ENCODE measurements at places on chromosomes 3 and 15. TPM values are rescaled to one million over a fixed set of nuclear protein-coding genes. Genes with fewer than 3 reads are reported as not detected.
A peak's percentile ranks its signal among the peaks of the same experiment; 100 is the strongest.

DNA sequence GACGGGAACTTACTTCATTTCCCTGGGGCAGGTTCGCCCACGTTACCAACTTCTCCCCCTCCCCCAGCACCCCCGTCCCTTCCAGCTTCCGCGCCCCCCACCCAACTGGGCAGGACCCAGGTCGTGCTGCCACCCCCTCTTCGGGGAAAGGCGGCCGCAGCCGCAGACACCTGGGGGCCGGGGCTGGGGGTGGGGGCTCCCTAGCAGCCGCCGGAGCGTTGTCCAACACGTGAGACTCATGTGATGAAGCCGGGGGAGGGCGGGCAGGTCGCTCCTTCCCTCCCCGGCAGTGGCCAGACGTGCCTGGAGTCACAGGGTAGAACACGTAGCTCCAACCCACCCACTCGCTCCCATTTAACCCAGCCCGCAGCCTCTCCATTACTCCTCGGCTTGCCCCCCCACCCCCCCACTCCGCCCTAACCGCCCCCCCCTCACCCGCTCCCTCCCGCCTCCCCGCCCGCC is 240 bp upstream of the BHLHE40 start:
- peak; percentile 96 for DNase-seq

XRN1 gene
- total RNA-seq, result 22.3 TPM

DNA sequence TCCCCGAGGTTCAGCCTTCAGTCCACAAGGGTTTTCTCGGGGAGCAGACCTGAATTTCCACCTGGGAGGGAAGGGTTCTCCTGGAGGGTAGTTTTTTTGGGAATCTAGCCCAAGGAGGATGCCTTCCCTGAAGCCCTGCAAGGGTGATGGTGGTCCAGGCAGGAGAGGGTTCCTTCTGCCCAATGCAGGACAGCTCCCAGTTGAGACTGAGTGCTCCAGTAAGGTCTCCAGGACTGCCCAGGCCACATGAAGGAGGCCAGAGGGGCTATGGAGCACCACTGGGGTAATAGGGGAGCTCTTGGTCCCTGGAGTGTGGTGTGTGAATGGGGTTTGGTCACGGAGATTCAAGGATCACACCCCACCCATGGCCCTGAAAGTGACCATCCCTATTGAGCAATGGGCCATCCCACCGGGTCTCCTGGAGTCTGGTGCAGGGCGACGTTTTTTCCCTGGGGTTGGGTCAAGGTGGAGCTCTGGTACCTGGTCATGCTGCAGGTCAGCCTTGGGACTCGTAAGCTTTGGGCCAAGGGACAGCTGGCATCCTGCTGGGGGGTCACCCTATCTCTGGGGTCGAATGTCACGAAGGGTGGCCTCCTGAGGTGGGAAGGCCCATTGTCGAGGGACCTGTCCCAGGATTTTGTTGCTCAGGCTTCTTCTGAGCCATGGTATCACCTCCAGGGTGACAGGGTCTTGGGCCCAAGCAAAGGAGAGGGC is 196.5 kb downstream of the UBE3A start:
- peak; percentile 34 for DNase-seq

SERINC4 gene
- total RNA-seq, result 0.18 TPM

GRCh38 chr15:101490408-101490891 is 943 bp upstream of the PCSK6 start:
- DNase-seq, result no peak

DNA sequence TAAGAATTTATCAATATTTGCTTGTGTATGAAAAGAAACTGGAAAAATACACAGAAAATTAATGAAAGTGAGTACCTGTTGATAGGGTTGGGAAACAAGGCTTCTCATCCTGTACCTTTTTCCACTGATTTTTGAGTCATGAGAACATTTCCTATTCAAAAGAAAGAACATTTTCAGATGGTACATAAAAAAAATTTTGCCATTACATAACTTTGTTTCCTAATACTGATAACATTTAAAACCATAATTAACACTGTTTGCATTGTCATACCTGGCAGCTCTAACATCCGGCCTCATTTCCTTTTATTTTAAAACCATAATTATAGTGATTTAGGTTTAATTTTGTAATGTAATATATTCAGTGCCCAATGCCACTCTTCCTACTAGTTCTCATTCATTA is 11.7 kb downstream of the NKTR start:
- no peak for DNase-seq

DNA sequence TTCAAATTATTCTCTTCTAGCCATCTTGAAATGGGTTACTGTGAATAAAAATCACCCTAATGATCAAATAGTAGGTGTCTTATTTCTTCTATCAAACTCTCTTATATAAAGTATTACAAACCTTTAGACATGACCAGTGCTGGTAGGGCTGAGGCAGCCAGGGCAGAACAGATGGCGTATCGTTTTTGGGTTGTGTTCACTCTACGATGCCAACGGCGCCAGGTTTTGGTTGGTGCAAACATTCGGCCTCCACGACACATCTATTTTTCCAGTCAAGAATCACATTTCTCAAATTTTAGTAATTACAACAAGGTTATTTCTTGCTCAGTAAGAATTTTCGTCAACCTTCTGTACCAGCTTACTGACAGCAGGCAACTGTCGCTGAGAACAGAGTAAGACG is 2.2 kb downstream of the RPL4 start:
- no peak for DNase-seq

DNA sequence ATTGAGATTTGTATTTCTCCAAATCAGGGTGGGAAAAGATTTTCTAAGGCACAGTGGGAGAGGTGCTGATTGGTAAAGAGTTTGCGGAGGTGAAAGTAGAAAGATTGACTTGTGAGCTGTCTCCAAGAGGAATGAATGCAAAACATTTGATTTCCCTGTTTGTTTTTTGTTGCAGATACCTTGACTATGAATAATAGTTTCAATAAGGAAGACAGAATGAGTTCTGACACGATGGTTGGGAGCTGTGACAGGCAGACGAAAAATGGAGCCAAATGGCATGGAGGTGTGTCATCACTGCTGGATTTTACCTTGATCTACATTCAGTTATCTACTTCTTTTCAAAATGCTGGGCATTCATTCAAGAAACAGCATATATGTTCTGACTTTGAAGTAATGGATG is 145.1 kb downstream of the NFKBIZ start:
- DNase-seq, result no peak

ZNF35 gene
- total RNA-seq, result 1.8 TPM

GRCh38 chr15:57607570-57608000 is 15.9 kb downstream of the MYZAP start:
- DNase-seq, result no peak

DNA sequence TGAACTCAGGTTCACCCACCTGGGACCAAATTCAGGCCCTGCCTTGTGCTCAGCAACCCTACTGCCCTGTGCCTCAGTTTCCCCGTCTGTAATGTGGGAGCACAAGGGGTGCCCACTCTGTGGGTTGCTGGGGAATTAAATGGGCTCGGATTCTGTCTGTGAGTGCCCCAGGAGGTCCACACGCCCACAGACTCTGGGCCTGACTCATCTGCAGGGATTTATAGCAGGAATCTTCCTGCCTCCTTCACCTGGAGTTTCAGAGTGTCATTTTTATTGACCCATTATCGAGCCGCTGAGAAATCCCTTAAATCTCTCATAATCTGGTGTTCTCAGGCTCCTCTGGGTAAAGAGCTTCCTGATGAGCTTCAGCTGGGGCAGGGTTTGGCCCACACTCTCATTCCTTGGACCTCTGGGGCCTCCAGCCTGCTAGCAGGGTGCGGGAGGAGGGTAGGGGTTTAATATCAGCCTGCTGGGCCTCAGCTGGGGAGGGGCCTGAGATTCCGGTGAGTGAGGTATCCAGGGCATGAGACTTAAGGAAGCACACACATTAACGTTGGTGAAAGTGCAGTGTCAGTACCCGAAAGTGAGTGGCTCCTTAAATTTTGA is 16.4 kb downstream of the C3orf18 start:
- no peak for DNase-seq

- no peak for DNase-seq
Observed at GRCh38 chr3:14228681-14229470, 50.3 kb downstream of the LSM3 start.

DNA sequence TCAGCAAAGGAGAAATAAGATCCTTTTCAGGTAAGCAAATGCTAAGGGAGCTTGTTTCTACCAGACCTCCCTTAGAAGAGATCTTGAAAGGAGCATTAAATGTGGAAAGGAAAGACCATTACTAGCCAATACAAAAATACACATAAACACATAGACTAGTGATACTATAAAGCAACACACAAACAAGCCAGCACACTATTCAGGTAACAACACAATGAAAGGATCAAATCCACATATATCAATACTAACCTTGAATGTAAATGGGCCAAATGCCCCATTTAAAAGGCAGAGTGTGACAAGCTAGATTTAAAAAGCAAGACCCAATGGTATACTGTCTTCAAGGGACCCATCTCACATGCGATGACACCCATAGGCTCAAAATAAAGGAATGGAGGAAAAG is 317.6 kb downstream of the TBL1XR1 start:
- DNase-seq, result no peak

- no peak for DNase-seq
Observed at GRCh38 chr3:25471081-25471768, 43.2 kb downstream of the RARB start.

GRCh38 chr15:58227706-58228543 is 89.7 kb downstream of the AQP9 start:
- DNase-seq, result peak; percentile 73

DNA sequence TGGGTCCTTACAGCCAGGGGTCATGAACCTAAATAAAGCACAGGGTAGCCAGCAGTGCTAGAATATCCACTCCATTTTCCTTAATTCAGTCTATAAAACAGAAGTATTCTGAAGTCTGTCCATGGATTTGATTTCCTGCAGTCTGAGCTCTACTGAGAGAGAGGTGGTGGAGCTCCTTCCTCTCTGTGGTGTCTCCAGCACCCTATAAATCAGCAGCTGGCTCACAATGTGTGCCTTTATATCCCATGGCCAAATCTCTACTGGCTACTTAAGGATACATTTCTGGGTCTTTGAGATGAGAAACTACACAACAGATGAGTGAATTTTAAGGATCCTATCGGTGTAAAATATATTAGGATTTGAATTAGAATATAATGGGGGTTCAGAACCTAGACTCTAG is 339.9 kb upstream of the RBMS3 start:
- DNase-seq, result no peak

- no peak for DNase-seq
Observed at GRCh38 chr15:79952329-79952728, 18.7 kb downstream of the BCL2A1 start.

DNA sequence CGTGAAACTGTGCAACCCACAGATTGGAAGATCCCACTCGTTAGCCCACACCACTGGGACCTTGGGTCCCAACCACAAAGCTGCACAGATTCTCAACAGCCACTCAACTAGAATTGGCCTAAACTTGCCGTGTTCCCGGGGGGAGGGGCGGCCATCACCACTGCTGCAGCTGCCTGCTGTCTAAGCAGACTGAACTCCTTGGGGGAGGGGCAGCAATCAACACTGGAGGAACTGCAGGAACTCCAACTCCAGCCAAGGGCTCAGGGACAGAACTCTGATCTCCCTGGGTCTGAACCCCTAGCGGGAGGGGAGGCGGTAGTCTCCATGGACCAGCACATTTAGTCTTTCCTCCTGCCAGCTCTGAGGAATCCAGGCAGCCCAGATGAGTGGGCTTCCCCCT is 205.9 kb downstream of the RSL24D1 start:
- DNase-seq, result no peak

GRCh38 chr3:74387111-74387735 is 227.2 kb downstream of the CNTN3 start:
- DNase-seq, result no peak

DNA sequence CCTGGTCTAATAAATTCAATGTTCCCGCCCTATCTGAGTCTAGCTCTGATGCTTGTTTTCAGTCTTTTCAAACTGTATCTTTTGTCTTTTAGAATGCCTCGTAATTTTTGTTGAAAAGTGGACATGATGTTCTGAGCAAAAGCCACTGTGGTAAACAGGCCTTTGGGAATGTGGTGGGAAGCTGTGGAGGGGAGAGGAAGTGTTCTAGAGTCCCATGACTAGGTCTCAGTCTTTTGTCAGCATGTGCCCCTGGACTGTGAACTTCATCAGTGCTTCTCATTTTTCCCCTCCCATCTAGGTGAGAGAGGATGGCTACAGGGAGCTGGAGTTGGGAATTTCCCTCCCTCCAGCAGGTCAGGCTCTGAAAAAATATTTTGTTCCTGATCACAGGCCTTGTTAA is 33.7 kb downstream of the SUSD5 start:
- DNase-seq, result no peak

- no peak for DNase-seq
Observed at GRCh38 chr3:45414823-45415222, 26.4 kb downstream of the LARS2 start.

DNA sequence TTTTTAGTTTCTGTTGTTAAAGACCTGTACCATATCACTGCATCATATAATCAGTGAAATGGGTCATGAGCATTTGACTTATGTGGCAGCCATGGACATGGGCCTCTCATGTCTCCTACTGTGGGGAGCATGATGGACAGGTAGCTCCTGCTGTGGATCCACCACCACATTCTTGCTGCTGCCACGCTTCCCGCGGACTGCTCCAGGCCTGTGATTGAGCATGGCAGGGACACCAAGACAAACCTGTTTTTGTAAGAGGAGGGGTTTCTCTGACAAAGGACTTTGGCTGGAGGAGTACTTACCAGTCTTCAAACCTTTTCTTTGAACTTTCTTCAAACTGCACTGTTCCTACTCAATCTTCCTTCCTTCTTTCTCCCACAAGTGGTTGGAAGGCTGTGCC is 17.9 kb upstream of the P2RY14 start:
- DNase-seq, result no peak

DNA sequence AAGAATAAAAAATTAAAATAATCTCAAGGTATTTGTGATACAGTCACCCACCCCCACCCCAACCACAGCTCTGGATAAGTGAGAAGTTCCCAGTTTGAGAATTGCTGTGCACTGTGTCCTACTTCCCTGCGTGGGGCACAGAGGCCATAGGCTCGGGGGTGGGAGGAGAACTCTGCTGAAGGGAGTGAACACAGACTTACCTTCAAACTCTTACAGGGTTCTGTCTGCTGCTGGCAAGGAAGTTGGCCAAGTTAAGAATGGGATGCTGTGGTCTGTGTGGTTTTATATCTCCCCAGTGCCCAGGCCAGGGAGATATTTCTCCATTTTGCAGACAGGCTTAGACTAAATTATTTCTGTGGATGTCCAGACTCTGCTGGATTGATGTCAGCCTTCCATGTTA is 37.6 kb downstream of the SPTSSB start:
- DNase-seq, result no peak
